Central memory CD4-positive, alpha-beta T cell (primary cell): ENCODE measurements at places on chromosomes 4 and X.

- DNase-seq: no peak
Measured at GRCh38 chr4:61336916-61337315, 136.8 kb downstream of the ADGRL3 start.

GRCh38 chr4:19776021-19776459 is 475.7 kb upstream of the SLIT2 start:
- DNase-seq: no peak

- DNase-seq: peak; percentile 31
Measured at GRCh38 chr4:121192480-121192879, 28.4 kb upstream of the TNIP3 start.

DNA sequence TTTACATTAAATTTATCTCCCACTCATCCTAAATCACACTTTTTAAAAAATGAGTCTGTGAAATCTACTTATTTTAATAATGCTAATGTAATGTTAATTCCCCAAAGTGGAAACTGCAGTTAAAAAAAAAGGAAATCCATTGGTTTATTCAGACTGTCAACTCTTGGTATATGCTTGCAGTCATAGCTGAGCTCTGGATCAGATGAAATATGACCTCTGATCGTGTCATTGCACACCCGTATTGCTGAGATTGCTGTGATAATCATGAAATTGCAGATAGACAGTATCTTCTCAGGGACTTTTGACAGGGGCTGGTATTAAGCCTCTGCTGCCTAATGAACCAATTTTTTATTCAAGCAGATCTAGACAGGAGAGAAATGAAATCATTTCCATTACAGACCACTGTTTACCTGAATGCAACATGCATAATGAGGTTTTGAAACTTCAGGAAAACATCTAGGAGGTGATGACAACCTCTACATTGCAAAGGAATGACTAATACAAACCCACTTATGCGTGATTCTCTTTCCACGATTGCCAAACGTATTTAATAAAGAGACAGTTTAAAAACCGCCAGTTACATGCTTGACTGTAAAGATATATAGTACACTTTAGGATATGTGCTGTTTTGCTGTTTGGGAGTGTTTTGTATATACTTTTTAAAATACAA is 138.3 kb upstream of the PUDP start:
- no peak for DNase-seq

DNA sequence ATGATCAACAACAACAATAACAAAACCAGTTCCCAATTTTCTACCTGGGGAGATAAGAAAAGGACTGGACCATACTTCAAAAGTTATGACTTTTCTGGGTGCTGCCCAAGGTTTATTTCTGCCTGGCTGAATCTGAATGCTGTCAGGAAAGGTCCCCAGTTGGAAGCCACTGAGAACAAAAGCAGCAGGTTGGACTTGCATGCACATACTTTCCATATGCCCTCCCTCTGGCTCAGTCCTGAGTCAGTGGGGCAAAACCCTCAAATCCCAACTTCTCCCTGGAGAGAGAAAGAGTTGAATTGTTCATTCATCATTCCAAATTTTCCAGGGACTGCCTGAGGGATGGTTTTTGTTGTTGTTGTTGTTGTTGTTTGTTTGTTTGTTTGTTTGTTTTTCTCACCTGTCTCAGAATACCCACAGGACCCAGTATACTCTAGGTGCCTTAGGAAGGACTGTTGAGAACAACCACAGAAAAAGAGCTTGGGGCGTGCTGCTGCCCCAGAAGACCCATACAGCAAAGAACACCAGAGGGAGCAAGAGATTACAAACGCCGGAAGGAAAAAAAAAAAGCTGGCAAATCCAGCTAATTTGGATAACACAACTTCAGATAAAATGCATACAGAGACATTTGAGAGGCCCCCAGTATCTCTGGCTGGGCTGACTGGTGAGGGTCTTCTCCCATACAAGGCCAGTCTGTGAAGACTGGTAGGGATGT is 138.9 kb upstream of the INPP4B start:
- no peak for DNase-seq
